ENCODE measurements at places on chromosomes 7 and 10.

DNA sequence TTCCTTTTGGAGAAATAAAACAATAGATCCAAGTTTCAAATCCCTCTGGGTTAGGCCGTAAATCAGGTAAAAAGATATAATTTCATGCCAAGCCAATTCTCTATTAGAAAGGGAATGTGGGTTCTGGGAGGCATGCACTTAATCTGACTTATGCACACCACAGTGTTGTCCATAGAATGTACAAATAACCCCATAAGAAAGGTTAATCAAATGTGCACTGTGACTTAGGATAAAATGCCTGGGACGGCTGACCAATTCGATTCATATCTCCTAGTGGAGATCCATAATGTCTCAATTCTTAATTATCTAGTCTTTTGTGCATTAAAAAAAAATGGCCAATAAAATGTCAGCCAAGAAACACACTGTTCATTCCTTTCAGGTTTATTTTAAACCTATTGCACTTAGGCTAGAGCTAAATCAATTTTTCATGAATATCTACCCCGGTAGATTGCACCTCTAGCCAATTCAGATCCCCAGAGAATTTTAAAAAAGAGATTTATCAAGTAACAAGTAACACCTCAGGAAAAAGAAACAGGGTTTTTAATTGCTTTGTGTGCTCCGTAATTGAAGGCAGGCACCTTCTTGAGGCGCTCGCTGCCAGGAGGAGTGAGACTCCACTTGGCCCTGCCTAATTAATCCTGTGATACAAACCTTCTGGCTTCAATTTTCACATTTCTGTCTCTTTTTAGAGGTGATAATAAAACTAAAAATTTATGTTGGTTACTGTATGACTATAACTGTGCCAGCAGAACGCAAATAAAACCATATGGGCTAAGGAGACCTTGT is 265.1 kb downstream of the ETV1 start:
- no peak for DNase-seq

- no peak for DNase-seq
Observed at GRCh38 chr10:35223016-35223415, 96.4 kb downstream of the CREM start.

DNA sequence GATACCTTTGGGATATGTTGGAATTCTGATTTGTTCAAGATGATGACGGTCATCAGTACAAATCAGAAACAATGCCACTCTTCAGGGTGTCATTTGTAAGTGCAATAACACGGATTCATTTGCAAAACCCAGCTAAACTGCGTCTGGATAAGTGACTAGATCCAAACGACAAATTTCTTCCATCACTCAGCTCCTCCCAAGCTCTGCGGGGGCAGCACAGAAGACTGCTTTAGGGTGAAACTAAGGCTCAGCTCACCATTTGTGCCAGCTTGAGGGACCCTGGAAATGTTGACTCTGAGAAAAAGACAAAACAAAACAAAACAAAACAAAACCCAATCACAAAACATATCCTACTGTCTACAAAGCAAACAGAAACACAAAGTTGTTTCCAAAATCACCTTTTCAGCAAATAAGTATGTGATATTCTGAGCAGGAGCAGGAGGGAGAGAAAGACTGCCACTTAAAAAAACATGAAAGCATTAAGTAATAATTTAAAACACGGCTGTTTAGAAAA is 8.0 kb downstream of the EVX1 start:
- no peak for DNase-seq

GRCh38 chr10:72175149-72175548 is 40.7 kb upstream of the ANAPC16 start:
- DNase-seq: no peak

DNA sequence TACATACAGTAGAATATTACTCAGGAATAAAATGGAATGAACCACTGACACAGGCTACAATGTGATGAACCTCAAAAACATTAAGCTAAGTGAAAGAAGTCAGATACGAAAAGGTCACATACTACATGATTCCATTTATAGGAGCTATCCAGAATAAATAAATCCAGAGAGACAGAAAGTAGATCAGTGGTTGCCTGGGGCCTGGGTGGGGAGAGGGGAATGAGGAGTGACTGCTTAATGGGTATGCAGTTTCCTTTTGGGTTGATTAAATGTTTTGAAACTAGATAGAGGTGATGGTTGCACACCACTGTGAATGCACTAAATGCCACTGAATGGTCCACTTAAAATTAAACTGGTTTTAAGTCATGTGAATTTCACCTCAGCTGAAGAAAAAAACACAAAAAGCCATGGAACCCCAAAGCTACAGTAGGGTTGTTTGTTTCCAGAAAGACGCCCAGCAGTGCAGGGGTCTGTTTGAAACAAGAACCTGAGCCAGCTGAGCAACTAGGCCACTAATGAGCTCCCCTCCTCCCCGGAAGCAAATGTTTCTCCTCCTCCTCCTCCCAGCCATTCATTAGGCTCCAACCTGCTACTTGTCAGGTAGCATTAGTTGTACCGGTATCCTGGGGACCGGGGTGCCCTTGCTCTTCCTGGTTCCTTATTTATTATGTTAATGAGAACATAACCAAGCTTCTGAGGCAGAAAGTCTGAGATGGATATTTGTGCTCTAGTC is 168.4 kb downstream of the EVX1 start:
- DNase-seq: no peak

GRCh38 chr10:21100871-21101514 is 203.9 kb upstream of the NEBL start:
- no peak for DNase-seq

Measured in AG09309 (cell line).